Tibial nerve (tissue), 4 donors: ENCODE measurements at places on chromosomes 3 and 15. TPM values are rescaled to one million over a fixed set of nuclear protein-coding genes. Genes with fewer than 3 reads are reported as not detected.

PRR20G gene
- total RNA-seq = not detected

CDHR4 gene
- total RNA-seq = not detected

LSMEM2 gene
- 2.1 TPM for total RNA-seq

EID1 gene
- total RNA-seq = 458 TPM

OR5K2 gene
- not detected for total RNA-seq
